Suppressor macrophage treated with lipopolysaccharide for 1 hour (primary cell): ENCODE measurements at places on chromosomes 1 and 21.

GRCh38 chr1:31797216-31797615 is 18.6 kb downstream of the SPOCD1 start:
- DNase-seq: no peak

GRCh38 chr21:45497846-45498645 is 44.2 kb downstream of the SLC19A1 start:
- no peak for DNase-seq

DNA sequence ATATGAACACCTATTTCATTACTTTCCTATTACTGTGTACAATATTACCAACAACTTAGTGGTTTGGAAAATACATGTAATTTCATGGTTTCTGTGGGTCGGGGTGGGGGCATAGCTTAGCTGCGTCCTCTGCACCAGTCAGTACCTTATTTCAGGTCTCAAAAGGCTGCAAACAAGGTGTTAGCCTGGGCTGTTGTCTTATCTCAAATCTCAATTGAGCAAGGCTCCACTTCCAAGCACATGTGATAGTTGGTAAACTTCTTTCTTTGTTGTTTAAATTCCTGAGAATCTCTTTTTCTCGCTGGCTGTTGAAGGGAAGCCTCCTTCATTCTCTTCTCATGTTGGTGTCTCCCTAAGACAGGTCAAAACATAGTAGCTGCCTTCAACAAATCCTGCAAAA is 485.4 kb downstream of the AMY1C start:
- no peak for DNase-seq

- DNase-seq: no peak
These were observed 48.0 kb upstream of the FOXD3 start for GRCh38 chr1:63274371-63274770.

DNA sequence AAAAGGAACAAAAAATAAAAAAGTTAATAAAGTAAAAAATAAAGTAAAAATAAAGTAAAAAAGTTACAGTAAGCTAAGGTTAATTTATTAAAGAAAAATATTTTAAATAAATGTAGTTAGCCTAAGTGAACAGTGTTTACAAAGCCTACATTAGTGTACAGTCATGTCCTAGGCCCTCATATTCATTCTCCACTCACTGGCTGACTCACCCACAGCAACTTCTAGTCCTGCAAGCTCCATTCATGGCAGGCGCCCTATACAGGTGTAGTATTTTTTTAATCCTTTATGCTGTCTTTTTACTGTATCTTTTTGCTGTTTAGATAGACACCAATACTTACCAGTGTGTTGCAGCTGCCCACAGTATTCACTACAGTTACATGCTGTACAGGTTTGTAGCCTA is 12.4 kb downstream of the ADAR start:
- no peak for DNase-seq

DNA sequence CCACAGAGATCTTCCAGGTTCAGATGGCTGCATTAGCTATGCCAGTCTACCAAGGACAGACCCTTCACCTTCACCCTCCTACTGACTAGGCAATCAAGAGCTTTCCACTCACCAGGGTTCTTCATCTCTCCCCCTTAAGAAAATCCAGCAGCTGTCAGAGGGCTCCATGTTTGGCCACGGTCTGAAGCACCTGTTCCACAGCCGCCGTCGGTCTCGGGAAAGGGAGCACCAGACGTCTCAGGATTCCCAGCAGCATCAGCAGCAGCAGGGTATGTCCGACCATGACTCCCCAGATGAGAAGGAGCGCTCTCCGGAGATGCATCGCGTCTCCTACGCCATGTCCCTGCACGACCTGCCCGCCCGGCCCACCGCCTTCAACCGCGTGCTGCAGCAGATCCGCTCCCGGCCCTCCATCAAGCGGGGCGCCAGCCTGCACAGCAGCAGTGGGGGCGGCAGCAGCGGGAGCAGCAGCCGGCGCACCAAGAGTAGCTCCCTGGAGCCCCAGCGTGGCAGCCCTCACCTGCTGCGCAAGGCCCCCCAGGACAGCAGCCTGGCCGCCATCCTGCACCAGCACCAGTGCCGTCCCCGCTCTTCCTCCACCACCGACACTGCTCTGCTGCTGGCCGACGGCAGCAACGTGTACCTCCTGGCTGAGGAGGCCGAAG is 13.8 kb downstream of the TMCC2 start:
- no peak for DNase-seq

DNA sequence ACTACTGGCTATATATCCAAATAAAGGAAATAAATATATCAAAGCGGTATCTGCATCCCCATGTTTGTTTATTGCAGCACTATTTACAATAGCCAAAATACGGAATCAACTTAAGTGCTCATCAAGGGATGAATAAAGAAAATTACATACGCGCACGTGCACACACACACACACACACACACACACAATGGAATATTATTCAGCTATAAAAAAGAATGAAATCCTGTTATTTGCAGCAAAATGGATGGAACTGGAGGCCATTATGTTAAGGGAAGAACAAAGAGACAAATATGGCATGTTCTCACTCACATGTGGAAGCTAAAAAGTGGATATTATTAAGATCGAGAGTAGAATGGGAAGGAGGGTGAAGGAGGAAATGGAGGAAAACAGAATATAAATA is 20.2 kb downstream of the COPA start:
- DNase-seq: no peak

DNA sequence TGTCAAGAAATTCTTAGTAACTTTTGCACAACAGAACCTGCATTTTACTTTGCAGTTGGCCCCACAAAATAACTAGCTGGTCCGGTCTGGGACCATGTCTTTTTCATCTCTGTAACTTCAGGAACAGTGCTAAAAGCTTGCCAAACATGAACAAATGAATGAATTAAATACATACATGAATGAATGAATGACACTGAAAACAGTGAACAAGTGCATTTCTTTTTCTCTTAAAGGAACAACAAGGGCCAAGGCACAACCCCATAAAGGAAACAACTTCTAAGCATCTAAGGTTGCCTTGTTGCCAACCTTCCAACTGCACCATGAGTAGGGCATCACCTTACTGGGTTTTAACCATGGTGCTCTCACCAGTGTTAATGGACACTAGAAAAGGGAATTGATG is 534.4 kb upstream of the PKN2 start:
- DNase-seq: no peak

DNA sequence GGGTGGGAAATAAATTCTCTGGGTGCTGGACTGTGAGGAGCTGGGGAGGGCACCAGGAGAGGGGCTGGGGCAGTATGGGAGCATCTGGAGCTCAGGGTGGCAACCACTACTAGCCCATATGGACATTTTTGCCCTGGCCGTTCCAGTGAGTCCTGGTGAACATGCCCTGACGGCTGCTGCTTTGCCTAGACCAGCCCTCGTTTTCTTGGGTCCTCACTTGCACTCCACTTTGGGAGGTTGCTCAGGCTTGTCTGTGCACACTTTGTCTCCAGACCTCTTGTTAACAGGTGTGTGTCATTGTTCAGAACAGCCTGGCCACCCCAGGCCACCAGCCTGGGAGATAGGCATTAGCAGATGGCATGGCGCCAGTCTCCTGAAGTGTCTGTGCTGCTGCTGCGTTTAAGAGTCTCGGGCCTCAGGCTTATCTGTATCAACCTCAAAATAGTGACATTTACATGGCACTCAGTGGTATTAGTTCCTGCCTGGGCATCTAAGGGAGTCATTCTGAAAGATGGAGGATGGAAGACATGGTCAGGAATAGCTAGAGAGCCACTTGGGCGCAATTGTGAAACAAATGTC is 190.5 kb downstream of the PTPRU start:
- no peak for DNase-seq

DNA sequence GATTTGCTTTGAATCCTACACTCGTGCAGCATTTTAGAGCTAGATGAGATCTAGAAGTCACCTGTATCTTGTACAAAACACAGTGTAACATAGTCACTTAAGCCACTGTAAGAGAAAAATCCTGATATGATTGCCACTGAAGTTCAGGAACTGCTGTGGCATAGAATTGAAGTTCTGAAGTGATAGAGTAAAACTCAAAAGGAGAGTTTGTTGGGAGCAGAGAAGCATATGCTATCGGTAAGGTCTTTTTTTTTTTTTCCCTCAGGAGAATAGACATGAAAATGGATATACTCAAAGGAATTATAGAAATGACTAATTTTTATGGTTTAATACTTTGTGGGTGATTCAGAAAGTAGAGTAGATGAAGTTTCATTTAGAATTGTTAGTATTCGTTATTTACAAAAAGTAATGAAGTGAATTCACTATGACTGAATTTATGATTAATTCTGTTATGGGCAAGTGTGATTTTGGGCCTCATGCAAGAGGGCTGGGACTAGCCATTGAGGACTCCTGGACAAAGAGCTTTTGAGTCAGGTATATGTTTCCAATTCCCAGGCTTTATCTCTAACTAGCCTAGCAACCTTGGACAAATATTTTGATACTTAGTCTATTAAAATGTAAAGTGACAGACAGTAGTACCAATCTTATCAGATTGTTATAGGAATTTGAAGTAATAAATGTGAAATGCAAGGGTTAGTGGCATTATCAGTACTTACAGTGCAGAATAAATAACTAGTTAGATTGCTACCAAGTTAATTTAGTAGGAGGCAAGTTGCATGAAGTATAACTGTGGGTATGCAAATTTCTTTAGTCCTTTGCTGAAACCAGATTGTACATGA is 3.1 kb downstream of the KCTD3 start:
- no peak for DNase-seq

DNA sequence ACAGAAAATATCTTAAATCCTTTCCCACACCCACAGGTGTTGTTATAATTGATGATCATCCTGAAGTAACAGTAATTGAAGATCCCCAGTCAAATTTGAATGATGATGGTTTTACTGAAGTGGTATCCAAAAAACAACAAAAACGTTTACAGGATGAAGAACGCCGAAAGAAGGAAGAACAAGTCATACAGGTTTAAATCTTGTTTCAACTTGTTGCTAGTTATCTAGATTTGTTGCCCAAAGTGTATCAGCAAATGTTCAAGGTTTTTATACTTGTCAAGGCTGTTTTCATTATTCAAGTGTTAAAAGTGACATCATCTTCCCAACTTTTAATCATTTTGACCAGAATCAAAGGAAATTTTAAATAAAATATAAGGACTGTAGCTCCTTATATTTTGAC is 64.7 kb downstream of the PRRC2C start:
- DNase-seq: no peak

GRCh38 chr1:118147522-118147921 is 37.5 kb downstream of the SPAG17 start:
- no peak for DNase-seq

- no peak for DNase-seq
These were observed 61.2 kb upstream of the VTCN1 start for GRCh38 chr1:117271959-117272358.

DNA sequence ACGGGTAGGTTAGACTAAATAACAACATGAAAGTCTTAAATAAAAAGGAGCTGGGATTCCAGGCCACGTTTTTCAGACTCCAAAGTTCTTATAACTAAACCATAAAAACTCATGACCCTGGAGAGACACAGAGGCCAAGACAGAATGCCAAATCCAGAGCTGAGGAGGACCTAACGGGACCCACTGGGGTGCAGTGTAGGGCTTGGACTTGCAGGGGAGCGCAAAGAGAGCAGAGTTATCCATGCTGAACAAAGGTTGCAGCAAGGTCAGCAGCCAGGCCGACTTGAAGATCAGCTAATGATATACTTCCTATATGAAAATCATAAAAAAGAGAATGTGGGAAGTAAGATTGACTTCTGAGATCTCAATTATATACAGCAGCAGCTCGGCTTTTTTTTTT is 237.1 kb downstream of the TM2D1 start:
- no peak for DNase-seq

DNA sequence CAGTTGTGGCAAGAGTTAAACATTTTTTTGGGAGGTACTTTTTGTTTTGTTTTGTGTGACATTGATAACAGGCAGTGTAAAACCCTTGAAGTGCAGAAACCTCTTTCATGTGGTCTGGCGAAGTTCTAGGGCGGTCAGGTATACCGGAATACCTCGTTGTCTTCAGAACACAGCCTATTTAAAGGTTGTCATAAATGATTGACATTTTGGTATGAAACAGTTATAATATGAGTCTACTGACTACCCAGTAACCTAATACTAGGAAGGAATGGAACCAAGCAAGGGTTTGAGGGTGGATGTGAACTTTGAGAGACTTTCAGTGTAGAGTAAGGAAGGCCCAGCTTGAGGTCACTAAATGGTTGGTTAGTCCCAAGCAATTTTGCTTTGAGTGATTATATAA is 40.5 kb downstream of the PATJ start:
- DNase-seq: no peak

DNA sequence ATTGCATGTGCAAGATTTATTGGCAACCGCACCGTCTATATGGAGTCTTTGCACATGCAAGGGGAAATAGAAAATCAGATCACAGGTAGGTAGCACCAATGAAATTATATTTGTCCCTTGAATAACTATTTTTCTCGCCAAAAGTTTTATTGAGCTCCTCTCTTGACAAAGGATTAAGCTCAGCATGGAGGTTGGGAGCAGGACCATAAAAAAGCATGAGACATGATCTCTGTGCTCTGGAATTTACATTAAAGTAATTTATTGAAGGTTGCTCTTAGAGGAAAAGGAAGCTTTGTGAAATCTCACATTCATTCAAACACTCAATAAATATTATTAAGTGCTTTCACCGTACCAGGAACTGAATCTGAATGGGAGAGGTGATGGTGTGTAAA is 66.0 kb upstream of the UBE2U start:
- no peak for DNase-seq

DNA sequence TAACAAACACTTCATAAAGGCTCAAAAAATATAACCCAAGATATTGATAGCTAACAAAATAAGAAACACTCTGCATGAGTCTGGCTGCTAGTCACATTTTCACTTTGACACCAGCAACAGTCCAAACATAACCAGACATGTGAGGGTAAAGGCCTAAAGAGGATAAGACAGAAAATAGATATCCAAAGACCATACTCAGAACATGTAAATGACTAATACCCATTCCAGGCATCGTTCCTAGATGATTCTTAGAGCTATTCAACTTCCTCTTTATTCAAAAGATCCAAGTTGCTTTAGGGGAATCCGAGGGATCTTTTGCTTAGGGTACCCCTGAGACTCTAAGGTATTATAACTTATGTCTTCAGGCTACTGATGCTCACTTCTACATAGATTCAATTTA is 5.1 kb downstream of the COL24A1 start:
- peak; percentile 54 for DNase-seq

- DNase-seq: peak; percentile 46
These were observed 50.3 kb upstream of the TARBP1 start for GRCh38 chr1:234529095-234529949.

DNA sequence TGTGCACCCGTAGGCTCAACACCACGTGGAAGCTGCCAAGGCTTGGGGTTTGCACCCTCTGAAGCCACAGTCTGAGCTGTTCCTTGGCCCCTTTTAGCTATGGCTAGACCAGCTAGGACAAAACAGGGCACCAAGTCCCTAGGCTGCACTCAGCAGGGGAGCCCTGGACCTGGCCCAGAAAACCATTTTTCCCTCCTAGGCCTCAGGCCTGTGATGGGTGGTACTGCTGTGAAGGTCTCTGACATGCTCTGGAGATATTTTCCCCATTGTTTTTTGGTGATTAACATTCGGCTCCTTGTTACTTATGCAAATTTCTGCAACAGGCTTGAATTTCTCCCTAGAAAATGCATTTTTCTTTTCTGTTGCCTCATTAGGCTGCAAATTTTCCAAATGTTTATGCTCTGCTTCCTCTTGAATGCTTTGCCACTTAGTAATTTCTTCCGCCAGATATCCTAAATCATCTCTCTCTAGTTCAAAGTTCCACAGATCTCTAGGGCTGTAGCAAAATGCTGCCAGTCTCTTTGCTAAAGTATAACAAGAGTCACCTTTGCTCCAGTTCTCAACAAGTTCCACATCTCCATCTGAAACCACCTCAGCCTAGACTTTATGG is 69.0 kb upstream of the KRTAP19-8 start:
- no peak for DNase-seq

- DNase-seq: no peak
These were observed 879.9 kb downstream of the AMY1C start for GRCh38 chr1:104629589-104629988.
